Amygdala (tissue), 56 donors: ENCODE measurements at places on chromosomes 7 and 10.

DNA sequence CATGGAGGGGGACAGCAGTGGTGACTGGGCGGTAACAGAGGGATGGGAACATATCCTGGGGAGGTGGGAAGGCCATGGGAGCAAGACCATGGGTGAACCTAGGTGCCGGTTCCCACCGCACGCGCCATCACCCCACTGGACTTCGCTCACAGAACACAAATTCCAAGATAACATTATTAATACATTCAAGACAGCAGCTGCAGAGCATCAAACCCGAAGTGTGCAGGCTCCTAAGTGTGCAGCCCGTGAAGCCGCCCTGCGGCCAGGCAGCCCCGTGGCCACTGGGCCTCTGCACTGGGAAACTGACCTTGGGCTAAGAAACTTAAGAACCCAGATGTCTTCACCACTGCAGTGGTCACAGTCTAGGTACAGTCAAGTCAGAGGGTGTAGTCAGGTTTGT lies 42.8 kb upstream of the ZRANB1 start:
- no peak for DNase-seq

- no peak for DNase-seq
Measured at GRCh38 chr10:48417374-48417773, 110.9 kb downstream of the MAPK8 start.

DNA sequence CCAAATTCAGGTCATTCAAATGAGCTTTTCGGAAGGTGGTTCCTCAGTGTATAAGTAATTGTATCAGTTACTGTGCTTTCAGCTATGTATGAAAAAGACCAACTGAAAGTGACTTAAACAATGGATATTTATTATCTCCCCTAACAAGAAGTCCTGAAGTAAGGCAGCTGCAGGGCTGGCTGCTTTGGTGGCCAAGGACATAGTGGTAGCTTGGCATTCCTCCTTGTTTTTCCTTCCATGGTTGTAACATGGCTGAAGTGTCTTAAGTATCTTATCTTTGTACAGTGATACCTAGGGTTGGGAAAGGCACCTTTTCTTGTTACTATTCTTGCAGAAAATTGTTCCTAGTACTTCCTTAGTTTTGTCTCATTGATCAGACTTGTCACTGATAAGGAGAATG lies 21.4 kb downstream of the EXOC4 start:
- DNase-seq: no peak

GRCh38 chr7:148584154-148584827 lies 6.3 kb upstream of the C7orf33 start:
- DNase-seq: no peak

GRCh38 chr10:36351159-36351558 lies 709.1 kb upstream of the FZD8 start:
- DNase-seq: no peak

DNA sequence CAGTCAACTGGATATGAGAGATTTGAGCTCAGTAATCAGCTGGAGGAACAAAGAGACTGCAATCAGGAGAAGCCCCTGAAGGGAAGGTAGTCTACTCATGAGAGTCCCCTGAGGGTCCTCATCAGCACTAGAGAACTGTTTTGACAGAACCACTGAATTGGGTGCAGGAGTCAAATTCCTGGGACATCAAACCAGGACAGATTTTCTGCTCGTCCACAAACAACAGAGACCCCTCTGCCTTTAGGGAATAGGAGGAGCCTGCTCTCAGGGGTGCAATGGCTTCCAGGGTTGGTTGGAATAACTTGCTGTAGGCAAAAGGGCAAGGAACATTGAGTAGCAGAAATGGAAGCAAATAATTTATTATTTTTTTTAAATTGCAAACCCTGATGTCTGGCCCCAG lies 21.9 kb upstream of the NEUROD6 start:
- no peak for DNase-seq

DNA sequence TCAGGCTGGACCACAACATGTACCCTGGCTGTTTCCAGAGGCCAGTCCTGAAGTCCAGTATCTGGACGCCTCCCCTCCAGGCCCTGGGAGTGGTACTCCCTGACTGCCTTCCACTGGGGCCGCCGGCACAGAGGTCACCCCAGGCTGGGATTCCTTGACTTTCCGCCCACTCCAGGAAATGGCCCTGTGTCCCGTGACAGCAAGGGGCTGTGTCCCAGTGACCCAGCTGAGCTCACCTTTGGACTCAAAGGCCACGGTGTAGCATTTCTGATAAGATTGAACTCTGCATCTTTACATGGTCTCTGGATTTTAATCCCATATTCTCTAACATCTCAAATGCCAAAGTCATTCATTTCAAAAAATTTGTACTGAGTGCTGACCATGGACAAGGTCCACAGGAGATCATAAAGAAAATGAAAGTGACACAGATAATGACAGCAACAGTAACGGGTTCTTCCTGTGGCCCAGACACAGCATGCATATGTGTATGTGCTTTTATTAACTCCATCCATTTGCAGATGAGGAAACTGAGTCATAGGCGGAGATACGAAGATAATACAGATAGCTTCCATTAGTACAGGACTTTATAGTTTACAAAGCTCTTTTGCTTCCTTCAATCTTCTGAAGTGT lies 5.4 kb downstream of the ADAMTS14 start:
- no peak for DNase-seq

- DNase-seq: no peak
Measured at GRCh38 chr10:119940487-119940886, 48.0 kb downstream of the SEC23IP start.

- no peak for DNase-seq
Measured at GRCh38 chr7:18831943-18832342, 285.5 kb downstream of the TWIST1 start.

DNA sequence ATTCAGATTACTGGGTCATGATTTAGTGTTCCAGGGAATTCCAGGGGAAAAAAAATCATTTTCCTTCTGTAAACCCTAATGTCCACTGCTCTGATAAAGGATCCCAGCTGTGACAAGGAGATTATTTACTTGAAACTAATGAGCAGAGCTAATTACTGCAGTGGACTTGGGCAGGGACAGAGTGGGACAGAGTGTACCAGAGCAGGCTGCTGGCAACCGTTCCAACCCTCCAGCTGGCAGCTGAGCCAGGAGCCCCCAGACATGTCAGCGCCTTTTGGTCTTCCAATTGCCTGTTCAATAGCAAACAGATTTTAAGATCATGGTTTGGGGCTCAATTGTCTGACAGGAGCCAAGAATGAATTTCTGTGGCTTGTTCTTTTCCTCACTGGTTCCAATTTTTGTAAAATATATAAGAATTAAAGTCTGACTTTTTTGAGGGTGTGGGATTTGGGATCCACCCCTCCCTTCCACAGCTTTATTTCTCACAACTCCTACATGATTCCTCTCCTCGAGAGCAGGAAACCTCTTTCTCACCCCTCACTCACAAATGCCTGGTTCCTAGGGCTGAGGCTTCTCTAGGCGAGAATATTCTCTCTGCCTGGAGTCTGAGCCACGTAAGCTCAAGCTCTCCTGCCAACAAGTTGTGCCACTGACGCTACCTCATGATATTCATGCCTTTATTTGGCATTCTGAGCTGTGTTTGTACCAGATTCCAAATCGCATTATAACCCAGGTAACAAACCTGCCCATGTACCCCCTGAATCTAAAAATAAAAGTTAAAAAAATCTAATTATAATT lies 20.6 kb upstream of the FAM180A start:
- peak; percentile 8 for DNase-seq

DNA sequence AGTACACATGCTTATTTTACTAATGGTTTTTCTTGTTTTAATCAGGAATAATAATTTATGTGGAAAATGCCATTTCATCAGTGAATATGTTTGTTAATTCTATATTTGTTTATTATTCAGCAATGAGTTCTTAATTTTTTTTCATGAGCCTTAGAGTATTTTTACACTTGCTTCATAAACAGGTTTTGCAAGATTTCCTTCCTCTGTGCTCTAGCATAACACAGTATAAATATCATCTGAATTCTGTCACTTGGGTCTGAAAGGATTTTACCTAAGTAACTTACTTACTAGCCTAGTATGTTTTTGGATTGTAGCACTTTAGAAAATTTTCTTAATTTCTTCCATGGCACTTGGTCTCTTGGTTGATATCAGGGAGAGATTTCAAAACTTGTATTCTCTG lies 45.8 kb downstream of the GLCCI1 start:
- DNase-seq: no peak

DNA sequence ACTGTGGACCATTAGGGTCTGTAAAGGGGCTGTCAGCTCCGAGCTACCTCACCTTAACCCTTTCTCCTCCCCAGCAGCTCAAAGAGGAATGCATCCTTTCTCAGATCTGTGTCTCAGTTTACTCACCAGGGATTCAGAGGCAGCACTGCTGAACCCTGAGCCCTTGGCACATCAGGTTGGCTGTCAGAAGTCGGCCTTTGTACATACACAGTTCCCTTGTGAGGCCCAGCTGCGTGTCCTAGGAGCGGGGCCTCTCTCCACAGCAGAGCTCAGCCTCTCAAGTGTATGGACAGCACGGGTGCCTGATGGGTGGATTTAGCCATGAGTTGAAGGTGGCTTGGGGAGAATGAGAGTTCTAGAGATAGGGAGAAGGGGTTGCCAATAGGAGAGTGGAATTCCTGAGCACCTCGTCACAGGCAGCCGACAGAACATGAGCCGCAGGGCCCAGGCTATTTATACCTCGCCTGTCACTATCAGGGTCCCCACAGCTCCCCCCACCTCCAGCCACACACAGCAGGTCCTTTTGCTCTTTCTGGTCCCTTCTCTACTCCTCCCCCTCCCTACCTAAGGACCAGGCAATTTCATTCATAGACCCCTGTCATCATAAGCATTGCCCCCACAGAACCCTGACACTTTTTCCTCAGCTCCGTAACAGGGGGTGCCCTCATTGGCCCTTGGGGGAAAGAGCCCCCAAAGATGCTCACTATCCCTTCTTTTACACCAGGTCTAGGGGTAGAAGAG lies 2.1 kb upstream of the FLNC start:
- DNase-seq: no peak

- no peak for DNase-seq
Measured at GRCh38 chr7:78412216-78412858, 613.8 kb downstream of the PHTF2 start.

- no peak for DNase-seq
Measured at GRCh38 chr7:85508642-85509410, 322.0 kb upstream of the SEMA3D start.

DNA sequence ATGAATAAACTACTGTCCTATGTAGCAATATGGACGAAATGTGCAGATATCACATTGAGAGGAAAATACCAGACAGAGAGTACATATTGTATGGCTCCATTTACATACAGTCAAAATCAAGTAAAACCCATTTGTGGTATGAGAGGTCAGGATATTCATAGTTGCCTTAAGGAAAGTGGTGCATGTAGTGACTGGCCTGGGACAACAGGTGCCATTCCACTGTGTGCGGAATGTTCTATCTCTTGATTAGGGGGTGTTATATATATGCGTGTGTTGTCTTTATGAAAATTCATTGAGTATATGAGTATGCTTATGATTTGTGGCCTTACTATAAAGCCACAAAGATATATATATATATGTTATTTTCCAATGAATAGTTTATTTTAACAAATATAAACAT lies 964.0 kb downstream of the SORCS3 start:
- DNase-seq: no peak

DNA sequence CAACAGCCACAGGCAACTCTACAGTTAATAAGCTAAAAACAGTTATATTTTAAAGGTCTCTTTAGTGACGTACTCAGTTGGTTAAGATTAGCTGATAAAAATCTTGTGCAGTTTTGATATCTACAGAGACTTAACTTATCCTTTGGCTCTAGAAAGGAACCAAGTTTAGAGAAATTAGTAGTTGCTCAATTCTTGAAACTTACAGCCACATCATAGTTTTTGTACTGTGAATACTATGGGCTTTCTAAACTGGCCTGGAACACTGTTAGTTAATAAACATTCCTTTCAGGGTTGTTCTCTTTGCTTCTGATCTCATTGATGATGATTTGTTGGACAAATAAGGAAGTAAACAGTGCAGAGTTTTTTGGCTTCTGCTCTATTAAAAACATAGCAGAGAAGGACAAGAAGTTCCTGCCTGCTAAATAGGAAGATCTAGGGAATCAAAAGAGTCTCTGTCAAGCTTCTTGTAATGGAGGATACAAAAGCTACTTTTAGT lies 73.1 kb downstream of the MKLN1 start:
- DNase-seq: no peak

- no peak for DNase-seq
Measured at GRCh38 chr10:10545771-10546170, 471.9 kb upstream of the CELF2 start.

GRCh38 chr10:6406220-6407033 lies 173.6 kb downstream of the PRKCQ start:
- no peak for DNase-seq

DNA sequence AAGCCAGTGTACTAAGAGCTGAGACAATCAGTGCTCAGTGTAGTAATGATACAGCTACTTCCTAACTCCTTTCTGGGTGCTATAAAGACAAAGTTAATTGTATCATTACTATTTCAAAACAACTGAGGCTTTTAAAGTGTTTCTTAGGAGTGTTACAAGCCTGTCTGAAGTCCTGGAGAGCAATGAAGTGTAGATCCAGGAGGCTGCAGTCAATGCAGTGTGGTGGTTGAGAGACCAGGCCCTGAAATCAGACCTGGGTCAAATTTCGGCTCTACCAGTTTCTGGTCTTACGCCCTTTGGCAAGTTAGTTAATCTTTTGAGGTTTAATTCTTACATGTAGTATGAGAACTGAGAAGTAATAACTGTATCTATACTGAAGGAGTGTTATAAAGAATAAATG lies 387.0 kb downstream of the SDK1 start:
- no peak for DNase-seq

- no peak for DNase-seq
Measured at GRCh38 chr7:107327986-107328569, 141.8 kb upstream of the GPR22 start.

- DNase-seq: no peak
Measured at GRCh38 chr7:75809396-75809795, 4.2 kb downstream of the CCL24 start.

DNA sequence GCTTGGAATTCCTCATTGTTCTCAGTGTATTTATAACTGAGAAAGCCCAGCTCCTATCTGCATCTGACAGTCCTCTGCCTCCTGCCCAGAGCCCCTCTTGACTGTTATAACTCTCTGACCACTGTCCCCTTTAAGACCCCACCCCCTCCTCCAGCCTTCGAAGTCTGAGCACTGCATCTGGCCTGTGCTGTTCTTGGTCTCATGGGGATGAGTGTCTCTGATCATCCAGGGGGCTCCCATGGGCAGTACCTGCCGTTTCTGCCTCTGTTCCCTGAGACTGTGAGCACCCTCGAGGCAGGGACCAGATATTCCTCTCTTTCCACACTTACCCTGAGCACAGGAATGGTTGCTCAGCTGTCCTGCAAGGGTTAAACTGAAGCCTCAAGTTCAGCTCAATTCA lies 7.7 kb downstream of the GHRHR start:
- no peak for DNase-seq

GRCh38 chr7:25787336-25787735 lies 364.7 kb upstream of the NFE2L3 start:
- no peak for DNase-seq
